ENCODE measurements at places on chromosomes 7 and 10.

GRCh38 chr7:50657341-50657873 lies 92.2 kb upstream of the DDC start:
- no peak for DNase-seq

DNA sequence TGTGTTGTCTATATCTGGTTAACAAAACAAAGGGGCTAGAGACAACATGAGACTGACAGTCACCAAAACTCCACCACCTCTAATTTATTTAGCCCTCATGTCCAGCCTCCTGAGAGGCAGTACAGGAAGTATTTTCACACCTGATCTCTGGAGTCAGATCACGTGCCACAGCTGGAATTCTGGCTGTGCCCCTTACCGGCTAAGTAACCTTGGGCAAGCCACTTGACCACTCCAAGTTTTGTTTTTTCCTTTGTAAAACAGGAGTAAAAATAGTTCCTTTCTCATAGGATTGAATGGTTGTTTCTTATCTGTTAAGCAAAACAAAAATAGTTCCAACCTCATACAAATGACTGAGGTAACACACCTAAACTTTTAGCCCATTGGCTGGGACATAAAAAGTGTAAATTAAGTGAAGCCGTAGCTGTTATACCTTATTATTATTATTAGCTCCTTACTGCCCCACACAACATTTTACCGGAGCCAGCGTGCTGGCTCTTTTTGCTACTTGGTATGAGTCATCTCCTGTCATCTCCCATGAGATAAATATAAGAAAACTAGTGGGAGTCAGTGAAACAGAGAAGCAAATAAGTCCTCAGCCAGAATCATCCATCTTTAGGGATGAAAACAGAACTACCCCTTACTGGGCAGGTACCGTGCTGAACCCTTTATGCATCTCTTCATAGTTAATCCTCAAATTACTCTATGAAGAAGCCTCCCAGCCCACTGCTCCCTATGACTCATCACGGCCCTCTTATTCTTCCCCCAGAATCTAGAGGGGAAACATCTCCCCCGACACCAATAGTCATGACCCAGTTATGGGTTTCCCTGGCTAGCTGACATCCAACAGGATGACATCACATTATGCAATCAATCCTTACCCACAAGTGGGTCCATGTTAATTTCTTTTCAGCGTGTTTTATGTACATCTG lies 44.9 kb downstream of the PPP1R3C start:
- peak; percentile 49 for DNase-seq

DNA sequence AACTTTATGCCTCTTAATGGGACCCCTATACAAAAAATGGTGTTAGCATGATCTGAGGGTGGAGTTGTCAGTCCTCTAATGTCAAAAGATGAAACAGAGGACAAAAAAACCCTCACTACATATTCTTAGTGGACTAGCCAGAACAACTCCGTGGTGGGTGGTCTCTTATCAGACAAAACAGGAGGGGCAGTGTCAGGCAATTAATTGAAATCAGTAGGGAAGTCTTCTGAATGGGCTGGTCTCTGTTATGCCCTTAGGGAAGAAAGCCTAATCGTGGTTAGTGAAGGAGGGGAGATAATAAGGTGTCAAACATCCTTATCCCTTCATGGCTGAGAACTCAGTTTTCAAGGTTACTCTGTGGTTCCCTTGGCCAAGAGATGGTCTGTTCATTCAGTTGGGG lies 909.4 kb downstream of the GRID1 start:
- DNase-seq: no peak

DNA sequence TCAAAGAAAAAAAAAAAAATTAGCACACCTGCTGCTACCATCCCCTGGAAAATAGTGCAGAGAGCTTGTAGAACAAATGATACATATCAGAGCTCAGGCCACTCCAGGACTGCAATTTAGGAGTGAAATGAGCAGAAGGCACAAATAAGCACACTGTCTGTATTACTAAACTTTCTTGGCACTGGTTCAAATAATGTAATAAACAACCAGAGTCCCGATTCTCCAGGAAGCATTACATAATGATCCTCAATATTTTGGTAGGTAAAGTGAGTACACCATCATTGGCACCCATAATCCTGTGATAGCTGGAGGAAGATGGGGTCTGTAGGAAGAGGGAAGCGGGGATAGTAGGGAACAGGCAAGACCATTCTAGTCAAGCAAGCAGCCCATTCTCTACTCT lies 74.3 kb downstream of the SVOPL start:
- DNase-seq: no peak
